ENCODE measurements at places on chromosomes 7 and 10.

- no peak for DNase-seq
These were observed 150.3 kb upstream of the CHST15 start for GRCh38 chr10:124243702-124244121.

- DNase-seq: no peak
These were observed 201.8 kb downstream of the TCERG1L start for GRCh38 chr10:131109726-131110125.

GRCh38 chr10:90743291-90743690 is 114.5 kb downstream of the HTR7 start:
- DNase-seq: no peak

DNA sequence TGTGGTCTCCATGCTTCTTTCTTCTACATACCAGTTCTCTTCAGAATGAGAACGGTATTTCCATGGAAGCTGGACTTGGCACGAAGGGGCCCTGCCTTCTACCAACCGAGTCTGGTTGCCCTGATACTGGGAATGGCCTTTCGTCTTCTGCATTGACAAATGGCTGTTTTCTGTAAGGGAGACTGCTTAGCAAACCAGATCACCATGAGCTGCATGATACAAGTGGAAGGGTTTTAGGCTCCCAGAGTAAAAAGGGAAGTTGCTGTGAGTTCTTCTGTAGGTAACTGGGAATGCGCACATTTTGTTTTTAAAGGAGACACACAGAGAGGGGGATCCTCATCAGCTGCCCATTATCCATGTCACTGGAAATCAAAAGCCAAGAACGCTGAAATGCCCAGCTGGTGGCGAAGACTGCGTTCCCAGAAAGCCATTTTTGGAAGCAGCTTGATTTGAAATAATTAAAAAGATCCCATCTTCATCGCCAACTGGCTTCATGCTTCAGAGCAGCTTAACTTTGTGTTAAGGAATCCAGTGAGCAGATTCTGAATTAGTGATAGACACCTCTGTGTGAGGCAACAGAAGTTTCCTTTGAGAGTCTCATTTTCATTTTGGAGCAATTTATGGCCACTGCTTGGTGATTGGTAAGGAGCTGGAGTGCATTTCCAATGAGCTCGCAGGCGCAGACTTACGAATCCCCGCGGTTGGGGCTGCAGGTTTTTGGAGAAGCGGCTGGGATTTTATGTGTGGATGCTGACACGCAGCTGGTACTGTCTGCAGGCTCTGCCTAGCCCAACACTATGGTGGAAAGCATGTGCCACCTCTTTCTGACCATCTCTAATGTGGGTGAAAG is 672.7 kb upstream of the FOXK1 start:
- no peak for DNase-seq

GRCh38 chr10:24822590-24822989 is 98.9 kb upstream of the ARHGAP21 start:
- no peak for DNase-seq

DNA sequence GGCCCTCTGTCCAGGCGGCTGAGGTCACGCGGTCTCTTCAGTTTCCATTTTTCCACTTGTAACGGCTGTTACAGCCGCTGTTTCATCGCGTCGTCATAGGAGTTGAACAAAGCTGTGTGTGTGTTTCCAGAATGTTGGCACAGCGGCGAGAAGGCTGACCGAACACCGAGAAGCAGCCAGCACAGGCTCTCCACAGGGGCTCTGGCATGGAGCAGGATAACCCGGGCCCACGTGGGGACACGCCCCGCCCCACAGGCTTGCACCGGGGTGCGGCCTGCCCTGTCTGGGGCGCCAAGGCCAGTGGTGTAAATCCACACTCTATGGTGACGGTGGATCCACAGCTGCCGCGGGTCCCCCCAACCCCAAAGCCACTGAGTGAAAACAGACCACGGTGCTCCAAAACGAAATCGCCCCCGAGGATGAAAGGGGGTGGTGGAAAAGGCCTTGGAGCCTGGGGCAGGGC is 448.2 kb downstream of the DNAJB6 start:
- DNase-seq: no peak

GRCh38 chr10:102504976-102505300 is 1.2 kb downstream of the SUFU start:
- no peak for DNase-seq

DNA sequence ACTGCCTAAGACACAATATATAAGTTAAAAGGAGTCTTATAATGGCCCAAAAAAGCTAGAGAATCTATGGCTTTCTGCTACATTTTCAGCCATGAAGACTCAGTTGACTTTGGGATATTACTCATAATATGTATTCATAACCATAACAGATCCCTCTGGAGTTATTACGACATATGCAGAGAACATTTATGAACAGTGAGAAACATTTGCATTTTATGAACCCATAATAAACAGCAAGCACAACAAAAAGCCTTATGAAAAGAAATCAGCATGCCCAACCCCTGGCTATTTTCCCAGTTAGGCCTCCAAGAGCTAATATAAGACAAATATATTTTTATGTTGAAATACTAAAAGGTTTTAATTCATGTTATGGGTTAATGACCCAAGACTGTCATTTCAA is 52.4 kb downstream of the ARMH3 start:
- no peak for DNase-seq

GRCh38 chr7:150665896-150666295 is 19.6 kb upstream of the GIMAP2 start:
- no peak for DNase-seq

GRCh38 chr10:100810091-100810834 is 64.9 kb downstream of the PAX2 start:
- DNase-seq: no peak

- no peak for DNase-seq
These were observed 871.7 kb downstream of the LRMDA start for GRCh38 chr10:76302961-76303630.

- DNase-seq: no peak
These were observed 51.3 kb upstream of the KLF6 start for GRCh38 chr10:3836222-3836820.

DNA sequence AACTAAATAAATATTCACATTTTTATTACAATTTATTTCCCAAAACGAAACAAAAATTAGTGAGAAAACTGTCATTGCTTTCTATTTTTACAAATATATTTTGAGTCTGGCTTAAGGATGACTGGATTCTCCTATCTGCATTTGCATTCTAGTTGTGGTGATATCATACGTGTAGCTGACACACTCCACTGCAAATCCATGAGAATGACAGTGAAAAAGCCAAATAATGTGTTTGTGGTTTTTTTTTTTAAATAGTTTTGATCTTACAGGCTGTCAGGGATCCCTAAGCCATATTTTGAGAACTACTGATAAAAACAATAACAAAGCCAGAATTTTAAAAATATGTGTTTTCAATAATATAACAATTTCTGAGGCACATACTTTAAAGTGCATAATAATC is 5.8 kb upstream of the STAMBPL1 start:
- no peak for DNase-seq

DNA sequence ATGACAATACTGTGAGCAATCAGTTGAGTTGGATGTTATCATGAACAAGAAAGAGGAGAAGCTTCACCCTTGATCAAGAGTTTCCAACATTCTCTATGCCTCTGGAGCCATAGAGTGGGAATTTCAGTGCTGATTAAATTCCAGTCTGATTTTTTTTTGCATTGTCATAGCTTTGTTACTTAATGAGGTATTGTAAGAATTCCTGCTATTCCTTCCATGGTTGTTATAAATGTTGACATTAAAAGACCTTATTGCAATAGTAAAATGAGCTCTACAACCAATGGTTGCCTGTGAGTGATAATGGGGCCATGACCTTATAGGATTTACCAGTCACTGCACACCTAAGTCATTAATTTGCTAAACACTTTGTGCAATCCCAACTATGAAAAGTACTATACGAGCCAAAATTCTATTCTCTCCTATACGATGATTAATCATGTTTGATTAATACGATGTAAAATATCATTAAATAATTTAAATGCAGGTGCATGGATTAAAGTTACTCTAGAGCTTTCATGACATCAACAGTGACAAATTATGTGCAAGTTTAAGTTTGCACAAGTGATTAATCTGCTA is 353.2 kb upstream of the KLF6 start:
- no peak for DNase-seq

GRCh38 chr10:25639646-25640045 is 294.4 kb upstream of the MYO3A start:
- DNase-seq: no peak

- no peak for DNase-seq
These were observed 111.8 kb downstream of the OAT start for GRCh38 chr10:124306922-124307371.

GRCh38 chr10:16943295-16944285 is 126.4 kb upstream of the RSU1 start:
- DNase-seq: no peak

- no peak for DNase-seq
These were observed 22.2 kb downstream of the PRKAG2 start for GRCh38 chr7:151854720-151855071.

DNA sequence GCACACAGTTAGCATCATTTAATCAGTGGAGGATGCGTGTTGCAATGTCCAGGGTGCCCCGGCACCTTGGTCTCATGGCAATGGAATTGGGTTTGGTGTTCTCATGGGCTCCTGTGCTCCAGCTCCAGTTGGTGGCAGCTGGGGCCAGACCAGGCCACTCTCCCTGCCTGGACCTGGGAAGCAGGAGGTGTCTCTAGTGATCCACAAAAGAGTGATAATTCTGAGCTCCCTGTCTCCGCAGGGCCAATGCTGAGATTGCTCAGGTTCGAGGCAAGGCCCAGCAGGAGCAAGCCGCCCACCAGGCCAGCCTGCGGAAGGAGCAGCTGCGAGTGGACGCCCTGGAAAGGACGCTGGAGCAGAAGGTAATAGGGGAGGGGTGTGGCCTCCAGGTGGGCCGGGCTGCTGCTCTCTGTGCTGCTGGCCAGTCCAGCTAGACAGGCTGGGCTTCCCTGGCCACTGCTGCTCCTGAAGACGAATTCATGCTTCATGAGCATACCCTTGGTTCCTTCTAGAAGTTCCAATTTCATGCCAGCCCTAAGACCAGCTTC is 21.7 kb upstream of the BTBD16 start:
- no peak for DNase-seq

GRCh38 chr10:47130491-47130890 is 169.5 kb upstream of the GDF10 start:
- DNase-seq: no peak

- no peak for DNase-seq
These were observed 5.6 kb upstream of the ZEB1 start for GRCh38 chr10:31313396-31313795.

DNA sequence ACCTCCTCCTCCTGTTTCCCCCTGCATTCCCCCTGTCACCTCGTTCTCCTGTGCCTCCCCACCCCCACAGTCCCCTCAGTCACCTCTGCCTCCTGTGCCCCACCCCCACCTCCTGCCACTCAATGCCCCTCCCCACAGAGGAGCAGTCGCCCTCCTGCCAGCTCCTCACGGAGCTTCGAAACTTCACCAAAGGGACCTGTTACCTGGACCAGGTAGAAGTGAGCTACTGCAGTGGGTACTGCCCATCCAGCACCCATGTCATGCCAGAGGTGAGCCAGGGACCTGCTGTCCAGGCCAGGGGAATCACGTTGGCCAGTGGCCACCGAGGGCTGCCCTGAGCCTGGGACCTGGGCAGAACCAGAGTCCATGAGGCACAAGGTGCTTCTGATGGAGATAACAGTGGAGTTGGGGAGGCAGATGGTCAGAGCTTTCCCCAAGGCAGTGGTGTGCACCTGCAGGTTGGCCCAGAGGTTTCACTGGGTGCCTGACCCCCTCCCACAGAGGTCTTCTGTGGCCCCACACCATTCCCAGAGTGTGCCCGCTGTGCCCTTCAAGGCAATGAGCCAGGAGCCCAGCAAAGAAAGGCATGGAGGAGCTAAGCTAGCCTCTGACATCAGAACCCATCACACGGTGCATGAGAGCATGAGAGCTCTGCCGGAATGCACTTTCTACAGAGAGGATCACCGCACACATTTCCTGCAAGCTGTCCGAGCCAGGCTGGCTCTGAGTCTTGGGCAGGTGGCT is 7.0 kb upstream of the ZNF862 start:
- no peak for DNase-seq

DNA sequence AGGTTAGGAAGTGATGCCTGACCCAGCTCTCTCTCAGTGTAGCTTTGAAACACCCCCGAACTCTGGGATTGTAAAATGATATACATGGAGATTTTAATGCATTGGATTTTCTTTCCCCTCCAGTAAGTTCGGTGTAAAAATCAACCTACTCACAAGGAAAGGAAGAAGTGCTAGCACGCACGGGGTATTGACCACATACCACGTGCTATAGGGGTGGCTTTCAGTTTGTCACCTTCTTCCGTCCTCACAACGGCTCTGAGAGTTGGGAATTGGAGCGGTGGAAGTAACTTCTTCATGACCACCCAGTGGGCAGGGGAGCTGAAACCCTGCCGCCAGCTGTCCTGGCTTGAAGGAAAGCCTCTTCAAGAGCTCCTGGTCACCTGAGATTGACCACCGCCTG is 149.4 kb upstream of the PRR15 start:
- no peak for DNase-seq

GRCh38 chr10:986881-987619 is 1.2 kb upstream of the GTPBP4 start:
- no peak for DNase-seq

DNA sequence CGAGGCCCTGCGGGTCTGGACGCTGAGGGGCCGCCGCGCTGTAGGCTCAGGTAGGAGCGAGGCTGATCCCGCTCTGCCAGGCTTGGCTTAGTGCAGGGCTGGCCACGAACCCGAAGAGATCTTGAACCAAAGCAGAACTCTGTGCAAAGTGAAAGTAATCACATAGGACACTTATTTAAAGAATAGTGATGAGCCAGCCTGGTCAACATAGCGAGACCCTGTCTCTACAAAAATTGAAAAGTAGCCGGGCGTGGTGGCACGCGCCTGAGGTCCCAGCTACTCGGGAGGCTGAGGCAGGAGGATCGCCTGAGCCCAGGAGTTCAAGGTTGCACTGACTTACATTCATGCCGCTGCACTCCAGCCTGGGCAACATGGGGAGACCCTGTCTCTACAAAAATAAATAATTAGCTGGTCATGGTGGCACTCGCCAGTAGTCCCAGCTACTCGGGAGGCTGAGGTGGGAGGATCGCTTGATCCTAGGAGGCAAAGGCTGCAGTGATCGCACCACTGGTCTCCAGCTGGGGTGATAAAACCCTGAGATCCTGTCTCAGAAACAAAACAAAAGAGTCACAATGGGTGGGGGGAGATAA is 541 bp downstream of the ZSCAN25 start:
- DNase-seq: no peak

DNA sequence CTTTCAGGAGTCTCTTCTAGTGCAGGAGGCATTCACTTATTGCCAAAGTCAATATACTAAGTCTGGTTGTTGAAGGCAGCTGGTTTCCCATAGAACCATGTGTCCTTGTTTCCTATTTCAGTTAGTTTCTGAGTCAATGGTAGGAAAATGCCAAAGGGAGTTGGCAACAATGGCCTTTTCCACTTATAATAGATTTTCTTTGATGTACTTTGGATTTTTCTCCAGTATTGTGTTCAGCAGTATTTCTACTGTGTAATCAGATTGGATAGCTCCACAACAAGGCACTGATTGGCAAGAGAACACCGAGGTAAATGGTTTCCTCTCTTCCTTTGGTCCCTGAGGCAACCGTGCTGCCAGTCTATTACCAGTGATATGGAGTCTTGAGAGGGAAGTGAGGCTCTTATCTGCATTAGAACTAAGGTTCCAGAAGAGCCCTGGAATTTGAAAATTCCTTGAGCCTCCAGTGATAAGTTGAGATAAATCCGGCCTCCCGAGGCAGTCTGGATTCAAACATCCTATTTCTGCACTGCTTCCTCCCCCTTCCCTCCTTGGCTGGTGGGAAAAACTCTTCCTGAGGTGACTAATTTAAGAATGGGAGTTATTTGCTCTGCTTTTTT is 7.9 kb upstream of the SEPTIN7 start:
- no peak for DNase-seq

GRCh38 chr7:25643286-25643685 is 415.0 kb upstream of the NPVF start:
- no peak for DNase-seq

GRCh38 chr10:60937784-60938654 is 6.0 kb downstream of the RHOBTB1 start:
- no peak for DNase-seq
